Fibroblast of lung (primary cell): ENCODE measurements at places on chromosomes 5 and 9. TPM values are rescaled to one million over a fixed set of nuclear protein-coding genes. Genes with fewer than 3 reads are reported as not detected.

- DNase-seq, result no peak
Measured at GRCh38 chr5:37355161-37355560, 15.7 kb downstream of the NUP155 start.

DNA sequence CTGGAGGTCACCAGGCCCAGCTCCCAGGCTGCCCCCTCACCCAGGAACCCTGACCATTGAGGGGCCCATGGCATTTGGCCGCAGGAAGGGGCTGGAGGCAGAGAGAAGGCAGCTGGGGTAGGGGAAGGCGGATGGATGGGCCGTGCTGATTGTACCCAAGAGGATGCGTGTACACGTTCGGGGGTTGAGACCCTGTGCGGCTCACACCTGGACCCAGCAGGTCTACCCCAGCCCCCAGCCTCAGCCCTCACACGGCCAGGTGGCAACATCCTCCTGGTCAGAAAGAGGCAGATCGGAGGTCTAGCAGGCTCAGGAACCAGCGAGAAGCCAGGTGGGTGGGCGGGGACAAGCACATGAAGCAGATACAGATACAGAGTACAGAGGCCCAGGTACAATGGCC lies 33.7 kb downstream of the NACC2 start:
- DNase-seq, result no peak

DNA sequence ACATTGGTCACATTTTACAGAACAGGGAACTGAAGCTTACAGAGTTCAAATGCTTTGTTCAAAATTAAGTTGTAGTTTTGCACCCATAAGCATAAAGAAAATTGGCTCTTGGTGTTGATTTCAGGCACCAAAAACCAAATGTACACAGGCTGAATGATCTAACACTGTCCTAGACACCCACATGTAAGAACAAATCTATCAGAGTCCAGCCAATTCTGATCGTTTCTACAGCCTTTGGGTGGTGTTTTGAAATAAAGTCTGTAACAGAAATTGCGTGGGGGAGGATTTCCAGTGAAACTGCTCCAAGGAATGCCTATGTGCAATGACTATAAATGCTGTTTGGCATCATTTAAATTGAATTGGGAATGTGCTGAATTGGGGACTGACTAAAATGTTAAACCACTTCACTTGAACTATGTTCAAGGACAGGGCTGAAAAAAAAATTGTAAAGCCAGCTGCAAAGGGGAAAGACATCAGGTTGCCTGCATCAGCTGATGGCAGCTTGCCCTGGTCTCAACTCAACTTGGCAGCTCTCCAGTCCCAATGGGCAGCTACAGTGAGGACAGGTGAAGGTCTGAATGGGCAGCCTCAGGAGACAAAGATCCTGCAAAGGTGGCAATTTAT lies 92.2 kb upstream of the TRPC7 start:
- DNase-seq, result no peak

DNA sequence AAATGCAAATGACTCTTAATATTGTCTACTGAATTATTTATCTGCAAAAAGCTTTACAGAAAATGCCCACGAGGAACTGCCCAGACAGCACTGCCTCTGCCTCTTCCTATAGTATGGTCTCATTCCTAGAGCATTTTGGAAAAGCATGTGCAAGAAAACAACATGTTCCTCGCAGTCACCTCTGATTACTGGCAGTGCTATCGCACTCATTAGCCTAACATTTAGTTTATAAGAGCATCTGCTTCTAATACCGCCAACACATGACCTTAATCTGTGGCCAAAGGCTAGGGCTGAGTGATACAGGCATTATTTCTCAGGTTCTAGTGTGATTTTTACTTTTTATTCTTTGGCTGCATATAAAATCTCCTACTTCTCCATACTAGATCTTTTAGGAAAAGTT lies 259.2 kb downstream of the FBXL17 start:
- no peak for DNase-seq

DNA sequence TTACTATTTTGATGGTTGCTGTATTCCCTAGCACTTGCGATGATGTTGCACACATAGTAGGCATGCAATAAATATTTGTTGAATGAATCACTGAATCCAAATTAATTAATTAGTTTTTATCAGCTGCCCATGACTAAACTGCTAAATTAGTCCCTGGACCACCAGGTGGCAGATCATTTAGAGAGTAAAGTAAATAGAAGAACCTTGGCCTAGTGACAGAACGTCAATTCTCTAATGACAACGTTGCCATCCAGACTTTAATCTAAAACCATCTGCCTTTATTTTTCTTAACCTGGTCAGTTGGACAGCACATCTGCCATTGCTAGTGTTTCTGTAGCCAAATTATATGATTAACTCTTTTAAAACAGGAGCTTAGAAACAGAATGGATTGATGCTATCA lies 457.5 kb downstream of the KIF4B start:
- no peak for DNase-seq

DNA sequence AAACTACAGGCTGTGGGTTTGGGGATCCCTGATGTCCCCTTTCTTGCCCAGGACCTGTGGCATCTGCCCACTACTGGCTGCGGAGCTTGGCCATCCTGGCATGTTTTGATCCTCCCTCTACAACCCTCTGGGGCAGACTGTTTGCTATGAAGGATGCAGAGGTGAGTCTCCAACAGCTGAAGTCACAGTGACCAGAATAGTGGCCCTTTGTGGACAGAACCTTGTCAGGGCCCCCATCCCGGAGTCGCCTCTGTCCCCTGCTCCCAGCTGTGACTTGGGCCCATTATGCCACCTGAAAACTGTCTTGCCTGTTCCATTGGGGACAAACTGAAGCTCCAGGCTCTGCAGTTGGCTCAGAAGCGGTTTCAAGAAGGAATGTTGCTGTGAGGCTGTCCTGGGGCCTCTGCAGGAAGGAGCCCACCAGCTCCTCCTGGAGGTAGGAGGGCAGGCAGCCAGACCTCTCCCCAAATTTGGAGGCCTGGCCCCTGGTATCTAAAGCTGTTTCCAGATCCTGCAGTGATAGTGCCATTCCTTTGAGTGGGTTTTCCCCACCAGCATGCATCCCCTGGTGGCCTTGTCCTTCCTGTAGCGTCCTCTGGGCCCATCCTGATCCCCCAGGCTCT lies 93.3 kb downstream of the BARX1 start:
- DNase-seq, result no peak

DNA sequence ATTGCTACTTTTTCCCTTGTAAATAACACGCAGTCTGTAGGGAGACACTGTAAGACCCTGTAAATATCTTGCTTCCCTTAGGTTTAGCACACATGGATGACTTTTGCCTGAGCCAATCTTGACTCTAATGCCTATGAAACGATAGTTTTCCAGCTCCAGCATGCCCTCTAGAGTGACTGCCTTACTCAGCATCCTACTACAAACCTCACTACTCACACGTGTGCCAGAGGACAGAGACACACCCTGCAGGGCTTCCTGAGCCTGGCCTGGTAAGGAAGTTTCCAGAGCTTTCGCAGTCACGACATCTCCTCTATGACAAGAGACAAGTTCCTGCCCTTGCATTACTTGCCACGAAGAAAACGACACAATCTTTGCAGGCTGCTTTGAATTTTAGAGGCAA lies 138.1 kb downstream of the ATPSCKMT start:
- DNase-seq, result peak; percentile 51

- no peak for DNase-seq
Measured at GRCh38 chr5:179868541-179868940, 9.9 kb upstream of the MRNIP start.

DNA sequence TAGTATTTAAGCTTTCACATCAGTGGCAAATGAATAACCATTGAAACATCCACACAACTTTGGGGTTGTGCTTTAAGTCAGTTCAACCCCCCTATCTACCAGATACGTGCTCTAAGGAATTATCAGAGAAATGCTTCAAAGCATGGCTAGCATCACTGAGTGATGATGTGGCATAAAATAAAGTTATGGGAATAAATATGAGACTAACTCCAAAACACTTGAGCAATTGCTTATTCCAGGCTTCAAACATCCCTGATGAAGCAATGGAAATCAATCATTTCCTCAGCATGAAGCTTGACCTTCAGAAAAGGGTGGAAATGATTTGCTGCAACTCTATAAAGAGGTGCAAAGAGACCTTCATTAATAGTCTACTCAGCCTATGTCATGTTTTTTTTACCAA lies 292.0 kb upstream of the SMC2 start:
- DNase-seq, result no peak

DNA sequence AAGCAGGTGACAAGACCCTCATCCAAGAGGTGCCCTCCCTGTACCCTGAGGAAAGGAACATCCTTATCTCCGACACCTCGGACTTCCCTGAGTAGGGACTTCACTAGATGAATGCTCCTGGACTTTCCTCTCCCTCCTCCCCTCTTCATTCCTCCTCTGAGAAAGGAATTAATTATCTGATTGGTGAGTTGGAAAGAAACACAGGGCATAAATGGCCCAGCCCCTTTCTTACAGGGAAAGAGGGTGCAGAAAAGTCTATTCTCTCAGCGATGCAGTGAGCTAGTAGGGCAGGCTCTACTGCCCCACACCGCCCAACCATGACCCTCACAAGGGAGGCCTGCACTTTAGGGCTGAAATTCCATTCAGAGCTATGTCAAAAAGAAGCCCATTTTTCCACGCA lies 87.5 kb downstream of the TTC39B start:
- no peak for DNase-seq

GRCh38 chr9:107778661-107779060 lies 289.1 kb upstream of the KLF4 start:
- DNase-seq, result no peak

DNA sequence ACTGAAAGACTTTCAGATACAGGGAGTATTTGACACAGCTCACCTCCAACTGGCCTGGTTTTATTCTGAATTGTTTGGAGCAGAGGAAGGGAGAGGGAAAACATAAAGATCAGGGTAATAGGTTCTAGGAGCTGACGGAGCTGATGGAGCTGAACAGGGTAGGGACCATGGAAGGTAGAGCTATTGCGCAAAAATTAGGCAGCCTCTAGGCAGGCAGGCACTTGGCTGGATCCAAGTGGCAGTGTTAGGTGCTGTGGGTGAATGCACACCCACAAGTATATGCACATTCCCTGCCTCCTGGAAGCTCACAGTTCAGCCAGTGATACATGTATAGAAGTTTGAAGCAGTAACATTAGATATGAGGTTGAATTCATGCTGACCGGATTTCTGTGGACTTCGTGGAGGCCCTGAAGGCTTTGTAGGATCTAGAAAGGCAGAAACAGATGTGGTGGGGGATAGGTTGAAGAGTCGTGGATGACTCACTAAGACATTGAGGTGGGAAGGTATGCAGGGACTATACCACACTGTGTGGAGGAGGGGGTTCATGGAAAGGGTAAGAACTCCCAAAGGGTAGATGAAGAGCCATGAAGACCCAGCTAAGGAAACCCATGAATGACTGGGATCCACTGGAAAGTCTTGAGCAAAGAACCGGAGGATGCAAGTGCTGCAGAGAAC lies 50.8 kb downstream of the WWC1 start:
- DNase-seq, result no peak

DNA sequence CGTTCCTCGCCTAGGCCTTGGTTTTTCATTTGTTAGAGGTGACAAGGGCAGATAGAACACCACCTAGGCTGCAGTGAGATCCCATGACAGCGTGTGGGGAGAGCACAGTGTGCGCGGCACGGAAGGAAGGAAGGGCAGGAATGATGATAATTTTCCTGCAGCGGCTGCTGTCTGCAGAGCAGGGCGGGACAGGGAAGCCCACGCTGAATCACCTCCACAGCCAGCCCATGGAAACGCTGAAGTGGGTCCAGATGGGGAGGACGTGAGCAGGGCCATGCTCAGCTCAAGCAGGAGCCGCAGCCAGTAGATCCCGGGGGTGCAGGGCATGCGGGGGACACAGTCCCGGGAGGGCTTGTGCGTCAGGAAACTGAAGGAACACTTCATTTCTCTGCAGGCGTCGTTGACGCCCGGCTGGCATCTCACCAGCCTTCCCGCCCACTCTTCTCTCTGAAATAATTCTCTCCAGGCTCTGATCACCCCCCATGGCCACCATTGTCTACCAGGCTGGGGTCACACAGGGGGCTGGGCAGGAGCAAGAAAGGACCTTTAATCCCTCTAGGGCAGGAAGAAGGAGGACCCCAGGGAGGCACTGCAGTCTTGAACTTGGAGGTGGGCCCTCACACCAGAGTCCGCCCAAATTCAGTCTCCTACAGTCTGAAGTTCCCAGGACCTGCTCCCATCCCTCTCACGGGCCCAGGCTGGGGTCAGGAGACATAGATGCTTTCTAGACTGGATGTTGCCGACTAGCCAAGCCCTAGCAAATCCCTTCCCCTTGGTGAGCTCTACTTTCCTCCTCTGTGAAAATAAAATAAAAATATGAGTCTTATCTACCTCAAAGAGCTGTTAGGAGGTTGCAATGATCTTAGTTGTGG lies 20.9 kb upstream of the SYNPO start:
- peak; percentile 72 for DNase-seq

DNA sequence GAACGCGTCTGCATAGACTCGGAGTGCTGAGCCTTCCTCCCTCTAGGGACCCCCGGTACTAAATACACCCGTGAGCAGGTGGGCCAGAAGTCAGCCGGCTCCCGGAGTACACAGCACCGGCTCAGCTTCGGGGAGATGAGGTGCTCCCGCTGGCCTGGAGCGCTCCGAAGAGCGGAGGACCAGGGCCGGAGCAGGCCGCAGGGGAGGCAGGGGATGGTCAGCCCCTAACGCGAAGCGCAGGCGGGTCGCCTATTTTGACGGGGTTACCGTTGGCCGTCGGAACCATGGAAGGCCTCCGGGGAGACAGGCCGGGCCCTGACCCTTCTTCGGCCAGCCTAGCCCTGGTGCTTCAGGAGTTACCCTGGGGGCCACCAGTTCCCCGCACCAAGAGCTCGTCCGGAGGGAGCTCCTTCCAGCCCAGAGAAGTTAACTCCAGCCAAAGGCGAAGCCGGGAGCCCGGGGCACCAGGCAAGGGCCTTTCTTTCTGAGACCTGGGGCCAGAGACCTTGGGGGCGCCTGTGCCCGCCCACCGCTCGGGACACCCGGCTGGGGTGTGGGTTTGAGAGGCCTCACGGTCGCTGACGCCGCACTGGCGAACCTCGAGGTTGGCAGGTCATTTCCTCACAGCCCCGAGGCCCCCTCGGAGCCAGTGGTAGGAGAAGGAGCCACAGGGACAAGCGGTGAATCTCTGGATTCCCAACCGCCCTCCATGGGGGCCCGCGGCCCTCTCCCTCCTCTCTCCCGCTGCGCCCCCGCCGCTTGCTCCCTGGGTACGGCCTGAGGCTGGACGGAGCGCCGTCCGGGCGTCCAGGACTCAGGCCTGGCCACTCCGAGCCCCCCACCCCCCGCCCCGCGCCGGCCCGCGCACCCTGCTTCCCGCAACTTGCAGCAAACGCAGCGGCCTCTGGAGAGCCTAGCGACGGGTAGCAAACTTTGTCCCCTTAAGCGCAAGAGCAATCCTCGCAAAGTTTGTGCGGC lies 3.4 kb upstream of the IRX4 start:
- no peak for DNase-seq

Gene GABRA1
- 0.02 TPM in 1 of 2 replicates, not detected in the other for polyA plus RNA-seq

Gene APBA1
- polyA plus RNA-seq, result 5.0 and 7.3 TPM in 2 replicates

Gene MCC
- polyA plus RNA-seq, result 3.2 and 4.8 TPM in 2 replicates

Gene TNIP1
- polyA plus RNA-seq, result 32.9 and 47.2 TPM in 2 replicates

Gene TSSK1B
- not detected in 2 replicates for polyA plus RNA-seq

Gene TAF11L4
- not detected in 2 replicates for polyA plus RNA-seq

Gene ANKDD1B
- polyA plus RNA-seq, result 0.03 and 0.07 TPM in 2 replicates

Gene SLCO4C1
- polyA plus RNA-seq, result 0.01 TPM in 2 replicates

Gene SPINK4
- polyA plus RNA-seq, result not detected in 2 replicates
